Naive B cell (primary cell): ENCODE measurements at places on chromosomes 11 and 22. TPM values are rescaled to one million over a fixed set of nuclear protein-coding genes. Genes with fewer than 3 reads are reported as not detected.

The MRGPRD gene
- not detected for polyA plus RNA-seq

The ZNF74 gene
- 3.6 TPM for polyA plus RNA-seq

The A4GALT gene
- not detected for polyA plus RNA-seq

The SERHL2 gene
- 5.4 TPM for polyA plus RNA-seq

The NXPE1 gene
- not detected for polyA plus RNA-seq

The RIC3 gene
- polyA plus RNA-seq: 7.3 TPM

The APOA5 gene
- not detected for polyA plus RNA-seq

DNA sequence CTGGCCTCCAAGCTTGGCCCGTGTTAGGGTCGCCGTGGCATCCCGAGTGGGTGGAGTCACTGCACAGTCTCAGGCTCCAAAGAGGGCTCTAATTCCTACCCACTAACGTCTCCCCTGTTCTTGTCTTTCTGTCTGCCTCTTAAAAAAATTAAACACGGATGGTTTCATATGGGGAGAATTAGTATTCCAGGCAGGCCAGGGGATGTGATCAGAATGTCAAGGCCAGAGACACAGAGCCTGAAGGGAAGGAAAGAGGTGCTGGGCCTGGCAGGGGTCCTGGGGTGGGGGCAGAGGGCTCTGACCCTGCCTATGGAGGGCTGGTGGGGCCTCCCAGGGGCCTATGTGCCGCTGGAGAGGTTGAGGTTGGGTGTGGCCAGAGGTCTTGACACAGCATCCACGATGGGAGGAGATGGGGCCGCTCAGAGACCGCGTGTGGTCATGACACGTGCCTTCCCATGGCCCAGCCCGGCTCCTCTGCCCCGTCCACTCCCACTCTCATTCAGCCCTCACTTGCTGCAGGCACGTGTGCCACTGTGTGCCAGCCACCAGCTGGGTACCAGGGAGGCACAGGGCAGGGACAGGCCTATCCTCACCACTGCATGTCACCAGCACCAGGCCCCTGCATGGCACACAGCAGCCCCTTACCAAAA, 56.5 kb downstream of the FLRT1 start:
- no peak overlapping the region for H3K27ac ChIP-seq
- H3K4me1 ChIP-seq: no peaks in the 10 kb centered on the region
- DNase-seq: no peak
- H3K36me3 ChIP-seq: no peaks in the 10 kb centered on the region
- no peaks in the 10 kb centered on the region for H3K27me3 ChIP-seq
- H3K4me3 ChIP-seq: no peak overlapping the region

DNA sequence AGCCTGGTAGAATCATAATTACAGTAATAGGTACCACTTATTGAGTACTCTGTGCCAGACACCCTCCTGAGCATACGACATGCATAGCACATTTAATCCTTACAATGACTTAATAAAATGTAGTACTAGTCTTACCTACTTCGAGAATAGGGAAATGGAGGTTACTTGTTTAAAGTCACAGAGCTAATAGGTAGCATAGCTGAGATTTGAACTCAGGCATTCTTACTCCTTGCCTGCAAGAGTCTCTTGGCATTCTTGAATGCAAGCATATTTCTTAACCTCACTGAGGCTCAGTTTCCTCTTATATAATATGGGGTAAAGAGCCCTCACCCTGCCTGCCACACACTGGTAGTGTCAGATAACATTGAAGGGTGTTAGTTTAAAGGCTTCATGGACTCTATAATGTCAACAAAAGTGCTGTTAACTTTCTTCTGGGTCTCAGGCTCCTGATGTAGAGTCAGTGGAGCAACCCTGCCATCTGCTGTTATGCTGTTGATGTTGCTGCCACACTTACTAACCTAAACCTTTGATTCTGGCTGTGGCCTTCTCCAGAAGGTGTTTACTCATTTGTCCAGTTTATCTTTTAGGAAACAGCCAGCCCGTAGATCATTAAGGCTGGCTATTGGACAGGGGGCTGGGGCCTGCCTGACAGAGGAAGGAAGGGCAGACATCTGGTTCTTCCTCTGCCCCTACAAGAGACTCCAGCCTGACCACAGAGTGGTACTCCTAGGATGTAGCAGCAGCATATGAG, 18.9 kb downstream of the LIMK2 start:
- peaks cover 36% of the 10 kb centered on the region for H3K4me1 ChIP-seq
- peak overlapping the region; percentile 96 for H3K27ac ChIP-seq

DNA sequence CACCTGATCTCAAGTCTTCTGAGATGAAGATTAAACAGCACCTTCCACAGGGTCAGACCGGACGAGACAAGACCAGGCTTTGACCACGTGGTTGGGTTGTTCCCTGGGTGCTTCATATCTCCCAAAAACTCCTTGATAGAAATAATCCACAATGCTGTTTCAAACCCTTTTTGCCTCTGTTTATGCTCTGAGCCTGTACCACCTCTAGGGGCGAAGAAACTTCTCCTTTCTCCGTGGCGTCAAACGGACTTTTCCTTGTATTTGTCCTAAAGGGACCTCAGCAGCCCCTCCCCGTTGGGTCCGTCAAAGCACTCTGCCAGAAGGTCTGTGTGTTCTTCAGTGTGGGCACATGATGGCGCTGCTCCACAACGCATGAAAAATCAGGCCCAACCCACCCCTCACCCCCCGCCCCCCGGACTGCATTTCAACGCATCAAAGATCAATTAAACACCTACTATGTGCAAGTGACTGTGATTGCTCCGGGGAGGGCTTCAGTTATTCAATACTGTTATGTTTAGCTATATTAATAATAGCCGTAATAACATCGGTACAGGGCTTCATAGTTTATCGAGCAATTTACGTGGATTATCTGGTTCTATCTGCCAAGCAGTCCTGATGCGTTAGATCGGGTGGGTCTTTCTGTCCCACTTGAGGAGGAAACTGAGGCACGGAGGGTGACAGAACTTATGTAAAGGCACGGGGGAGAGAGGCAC, 17.3 kb upstream of the EIF3D start:
- H3K27ac ChIP-seq: no peak overlapping the region
- no peak overlapping the region for H3K4me3 ChIP-seq
- peak; percentile 39 for DNase-seq
- no peaks in the 10 kb centered on the region for H3K36me3 ChIP-seq

DNA sequence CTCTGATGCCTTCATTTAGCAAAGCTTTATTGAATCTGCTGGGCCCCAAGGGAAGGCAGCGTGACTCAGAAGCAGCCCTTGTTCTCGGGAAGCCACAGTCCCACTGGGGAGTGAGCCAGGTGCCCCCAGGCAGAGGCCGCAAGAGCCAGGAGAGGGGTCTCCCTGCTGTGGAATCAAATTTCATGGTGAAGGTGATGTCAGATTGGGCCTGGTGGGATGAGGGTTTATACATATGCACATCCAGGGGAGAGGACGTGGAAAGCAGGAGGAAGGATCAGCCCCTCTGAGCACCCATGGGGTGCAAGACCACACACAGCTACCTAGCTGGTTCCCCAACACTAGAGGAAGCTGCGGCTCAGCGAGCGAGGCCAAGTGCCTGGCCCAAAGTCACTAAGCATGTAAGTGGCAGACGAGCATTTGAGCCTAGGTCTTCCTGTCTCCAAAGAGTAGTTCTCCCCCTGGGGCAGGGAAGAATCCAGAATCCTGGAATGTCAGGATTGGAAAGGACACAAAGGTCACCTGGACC, 2.0 kb downstream of the SYNGR1 start:
- H3K4me3 ChIP-seq: peak overlapping the region; percentile 76
- peaks cover 19% of the 10 kb centered on the region for H3K4me1 ChIP-seq
- no peaks in the 10 kb centered on the region for H3K27me3 ChIP-seq
- DNase-seq: peak; percentile 14
- H3K27ac ChIP-seq: no peak overlapping the region

GRCh38 chr11:32821517-32821916, 8.2 kb upstream of the PRRG4 start:
- DNase-seq: no peak
- no peaks in the 10 kb centered on the region for H3K27me3 ChIP-seq
- no peaks in the 10 kb centered on the region for H3K4me1 ChIP-seq
- H3K4me3 ChIP-seq: no peak overlapping the region
- H3K36me3 ChIP-seq: no peaks in the 10 kb centered on the region

DNA sequence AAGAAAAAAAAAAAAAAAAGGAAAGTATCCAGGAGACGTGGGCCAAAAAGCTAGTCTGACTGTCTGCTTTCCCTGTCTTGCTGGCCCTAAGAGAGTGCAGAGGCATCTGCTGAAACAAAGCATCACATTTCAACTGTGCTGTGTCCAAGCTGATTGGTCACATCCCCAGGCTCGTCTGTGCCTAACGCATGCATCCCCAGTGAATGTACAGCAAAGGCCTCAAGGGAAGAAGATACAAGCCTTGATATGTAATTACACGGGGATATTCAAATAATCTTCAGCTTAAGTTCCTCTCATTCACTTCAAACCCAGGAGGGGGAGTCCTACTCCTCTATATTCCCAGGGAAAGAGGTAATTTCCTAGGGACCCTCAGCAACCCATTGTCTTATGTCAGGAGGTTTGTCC, 5.4 kb upstream of the SORL1 start:
- peaks cover 67% of the 10 kb centered on the region for H3K4me1 ChIP-seq
- H3K27ac ChIP-seq: peak overlapping the region; percentile 30
- DNase-seq: no peak
- no peak overlapping the region for H3K4me3 ChIP-seq
- H3K27me3 ChIP-seq: no peaks in the 10 kb centered on the region
- no peaks in the 10 kb centered on the region for H3K36me3 ChIP-seq

- no peaks in the 10 kb centered on the region for H3K4me1 ChIP-seq
- H3K36me3 ChIP-seq: no peaks in the 10 kb centered on the region
- no peak overlapping the region for H3K4me3 ChIP-seq
- no peak overlapping the region for H3K27ac ChIP-seq
- no peak for DNase-seq
Measured at GRCh38 chr11:73637012-73637411, 9.4 kb upstream of the PLEKHB1 start.

DNA sequence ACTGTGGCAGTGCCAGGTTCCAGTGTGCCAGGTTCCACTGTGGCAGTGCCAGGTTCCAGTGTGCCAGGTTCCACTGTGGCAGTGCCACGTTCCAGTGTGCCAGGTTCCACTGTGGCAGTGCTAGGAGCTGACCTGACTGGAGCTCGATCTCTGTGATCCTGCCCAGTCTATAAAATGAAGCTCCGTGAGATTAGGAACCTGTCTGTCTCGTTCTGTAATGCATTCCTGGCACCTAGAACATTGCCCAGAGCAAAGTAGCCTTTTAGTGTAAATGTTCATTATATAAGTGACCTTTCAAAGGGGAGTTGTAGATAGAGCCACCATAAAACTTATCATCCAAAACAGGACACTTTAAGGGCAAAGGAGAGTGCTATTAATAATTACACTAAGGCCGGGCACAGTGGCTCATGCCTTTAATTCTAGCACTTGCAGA, 36.0 kb downstream of the ART5 start:
- no peaks in the 10 kb centered on the region for H3K4me1 ChIP-seq
- H3K36me3 ChIP-seq: no peaks in the 10 kb centered on the region
- no peak overlapping the region for H3K4me3 ChIP-seq
- H3K27me3 ChIP-seq: no peaks in the 10 kb centered on the region

- no peaks in the 10 kb centered on the region for H3K27me3 ChIP-seq
- no peaks in the 10 kb centered on the region for H3K4me1 ChIP-seq
- H3K4me3 ChIP-seq: no peak overlapping the region
- no peaks in the 10 kb centered on the region for H3K36me3 ChIP-seq
- DNase-seq: no peak
- no peak overlapping the region for H3K27ac ChIP-seq
Measured at GRCh38 chr11:1083621-1084551, 9.2 kb downstream of the MUC2 start.

- no peak overlapping the region for H3K4me3 ChIP-seq
- DNase-seq: no peak
- H3K36me3 ChIP-seq: no peaks in the 10 kb centered on the region
- H3K27ac ChIP-seq: no peak overlapping the region
- H3K4me1 ChIP-seq: peaks cover 15% of the 10 kb centered on the region
Measured at GRCh38 chr11:1927848-1928469, 8.5 kb downstream of the TNNT3 start.

DNA sequence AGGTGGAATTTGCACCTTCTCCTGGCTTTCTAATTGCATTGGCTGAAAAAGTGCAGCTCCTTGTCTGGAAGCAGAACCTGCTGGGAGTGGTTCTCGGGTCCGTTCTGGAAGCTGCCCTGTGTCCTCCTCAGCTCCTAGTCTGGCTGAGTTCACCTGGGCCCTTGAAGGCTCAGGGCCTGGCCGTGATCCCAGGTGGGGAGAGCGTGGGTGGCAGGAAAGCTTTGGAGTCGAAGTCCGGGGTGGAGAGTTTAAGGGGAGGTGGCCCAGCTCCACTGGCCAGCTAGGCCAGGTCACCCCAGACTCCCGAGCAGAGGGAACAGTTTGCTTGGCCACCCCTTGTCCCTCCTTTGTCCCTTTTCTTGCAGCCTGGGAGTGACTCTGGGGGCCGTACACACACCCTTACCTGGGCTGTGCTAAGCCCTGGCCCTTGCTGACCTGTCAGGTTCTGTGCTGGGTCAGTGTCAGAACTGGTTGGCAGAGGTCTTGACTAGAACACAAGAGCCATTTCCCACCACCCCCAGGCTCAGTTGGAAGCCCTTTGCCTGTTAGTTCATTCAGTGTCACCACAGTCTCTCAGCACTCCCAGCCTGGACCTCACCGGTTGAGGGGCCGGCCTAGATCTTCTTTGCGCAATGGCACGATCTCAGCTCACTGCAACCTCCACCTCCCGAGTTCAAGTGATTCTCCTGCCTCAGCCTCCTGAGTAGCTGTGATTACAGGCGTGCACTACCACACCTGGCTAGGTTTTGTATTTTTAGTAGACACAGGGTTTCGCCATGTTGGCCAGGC, 37.3 kb downstream of the LRP5 start:
- no peak overlapping the region for H3K4me3 ChIP-seq
- H3K4me1 ChIP-seq: peaks cover 21% of the 10 kb centered on the region
- H3K27ac ChIP-seq: no peak overlapping the region

DNA sequence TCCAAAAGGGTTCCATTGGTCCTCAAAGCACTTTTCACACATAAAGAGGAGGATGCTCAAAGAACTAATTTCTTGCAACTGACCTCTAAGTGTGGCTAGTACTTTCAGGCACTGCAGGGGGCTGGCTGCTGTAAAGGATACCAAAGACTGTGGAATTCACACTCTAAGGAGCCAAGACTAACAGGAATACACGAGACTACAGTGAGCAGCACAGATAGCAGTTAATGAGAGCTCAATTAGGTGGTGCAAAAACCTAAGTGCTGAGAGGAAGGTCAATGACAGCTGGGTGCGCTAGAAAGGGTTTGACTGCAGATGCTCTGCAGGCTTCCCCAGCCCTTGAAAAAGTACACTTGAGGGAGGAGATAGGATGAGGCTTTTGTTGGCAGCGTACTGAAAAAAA, 124.3 kb upstream of the NTM start:
- no peaks in the 10 kb centered on the region for H3K36me3 ChIP-seq
- no peaks in the 10 kb centered on the region for H3K4me1 ChIP-seq
- H3K27ac ChIP-seq: no peak overlapping the region
- no peak overlapping the region for H3K4me3 ChIP-seq
- H3K27me3 ChIP-seq: peaks cover 16% of the 10 kb centered on the region

- no peak overlapping the region for H3K4me3 ChIP-seq
- no peaks in the 10 kb centered on the region for H3K4me1 ChIP-seq
- peaks cover 5% of the 10 kb centered on the region for H3K27me3 ChIP-seq
Measured at GRCh38 chr11:60069450-60069849, 13.0 kb downstream of the MS4A3 start.

DNA sequence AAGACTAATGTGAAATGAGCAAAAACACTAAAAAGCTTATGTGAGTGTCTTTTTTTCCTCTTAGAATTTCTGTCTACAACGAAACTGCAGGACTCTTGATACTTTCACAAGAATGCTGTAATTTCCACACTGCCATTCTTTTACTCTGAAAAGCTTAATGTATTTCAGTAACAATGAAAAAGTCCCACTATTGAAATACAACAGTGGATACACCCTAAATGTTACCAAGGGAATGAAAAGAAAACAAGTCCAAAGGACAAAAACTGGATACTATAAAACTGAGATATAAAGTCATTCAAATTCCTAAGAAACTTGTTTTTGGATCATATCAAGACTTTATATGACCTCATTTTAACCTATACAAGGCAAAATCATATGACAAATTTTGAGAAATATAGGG, 77.4 kb downstream of the SOX6 start:
- no peaks in the 10 kb centered on the region for H3K27me3 ChIP-seq
- no peaks in the 10 kb centered on the region for H3K4me1 ChIP-seq
- no peaks in the 10 kb centered on the region for H3K36me3 ChIP-seq
- DNase-seq: no peak
- no peak overlapping the region for H3K27ac ChIP-seq
